ENCODE measurements at places on chromosomes 11 and 22. TPM values are rescaled to one million over a fixed set of nuclear protein-coding genes. Genes with fewer than 3 reads are reported as not detected.

- no peak for DNase-seq
These were observed 19.9 kb upstream of the MUC5B start for GRCh38 chr11:1202776-1203504.

The KCNJ5 gene
- polyA plus RNA-seq: not detected

DNA sequence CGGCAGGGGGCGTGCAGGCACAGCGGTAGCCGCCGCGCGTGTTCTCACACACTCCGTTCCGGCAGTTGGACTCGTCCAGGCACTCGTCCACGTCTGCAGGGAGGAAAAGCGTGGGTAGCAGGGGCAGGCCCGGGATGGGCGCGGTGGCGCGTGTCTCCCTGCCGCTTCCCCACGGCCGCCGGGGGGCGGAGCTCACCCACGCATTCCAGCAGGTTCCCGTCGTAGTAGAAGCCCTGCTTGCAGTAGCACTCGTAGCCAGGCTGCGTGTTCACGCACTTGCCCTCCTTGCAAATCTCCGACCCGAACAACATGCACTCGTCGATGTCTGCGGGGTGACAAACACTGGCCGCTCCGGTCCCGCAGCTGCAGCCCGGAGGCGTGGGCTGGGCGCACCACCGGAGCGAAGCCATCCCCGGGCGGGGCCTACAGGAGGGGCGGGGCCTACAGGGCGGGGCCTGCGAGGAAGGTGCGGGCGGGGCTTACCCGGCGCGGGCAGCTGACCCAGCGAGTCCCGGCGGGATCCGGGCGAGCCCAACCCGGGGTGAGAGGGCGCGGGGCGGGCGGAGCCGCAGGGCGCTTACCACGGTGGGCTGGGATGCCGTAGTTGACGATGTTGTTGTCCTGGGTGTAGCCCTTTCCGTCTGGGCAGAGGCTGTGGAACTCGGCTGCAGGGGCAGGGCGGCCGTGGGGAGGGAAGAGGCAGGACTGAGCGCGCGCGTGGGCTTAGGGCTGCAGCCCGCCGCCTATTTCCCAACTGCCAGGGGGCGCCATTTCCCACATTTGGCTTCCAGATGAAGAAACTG lies 15.6 kb downstream of the SCYL1 start:
- peak; percentile 37 for DNase-seq

DNA sequence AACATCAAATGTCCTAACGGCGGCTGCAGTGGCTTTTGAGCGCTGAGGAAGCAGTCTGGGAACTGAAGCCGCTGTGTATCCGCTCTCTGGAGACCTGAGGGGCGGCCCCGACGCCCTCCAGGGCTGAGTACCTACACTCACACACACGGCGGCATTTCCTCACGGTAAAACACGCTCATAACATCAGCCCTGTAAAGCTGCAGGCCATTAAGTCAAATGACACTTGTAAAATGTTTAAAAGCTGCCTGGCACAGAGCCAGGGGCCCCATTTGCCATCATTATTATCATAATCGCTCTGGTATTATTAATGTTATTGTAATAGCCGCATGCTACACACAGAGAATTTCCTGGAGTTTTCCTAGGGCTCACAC lies 5.1 kb downstream of the CARS1 start:
- DNase-seq: no peak

DNA sequence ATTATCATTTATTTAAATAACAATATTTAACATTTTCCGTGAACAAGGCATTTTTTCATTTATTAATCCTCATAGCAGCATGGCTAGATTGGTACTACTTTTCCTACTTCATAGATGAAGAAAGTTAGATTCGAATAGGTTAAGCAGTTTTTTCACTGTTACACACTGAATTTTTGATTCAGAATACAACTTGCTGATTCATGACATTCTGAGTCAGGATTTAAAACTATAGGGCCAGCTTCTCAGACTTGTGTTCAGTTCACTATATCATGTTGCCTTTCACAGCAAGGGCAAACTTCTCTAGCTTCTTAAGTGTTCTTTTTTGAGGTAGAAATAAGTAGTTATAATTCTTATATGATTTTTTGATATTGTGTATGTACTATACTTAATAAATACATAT lies 31.5 kb downstream of the CYP2R1 start:
- no peak for DNase-seq

GRCh38 chr11:118752654-118753053 lies 38.3 kb downstream of the DDX6 start:
- DNase-seq: no peak

GRCh38 chr11:1226986-1227550 lies 4.2 kb downstream of the MUC5B start:
- no peak for DNase-seq

- no peak for DNase-seq
These were observed 202.9 kb downstream of the GRIK4 start for GRCh38 chr11:120714438-120714837.

The OR52E4 gene
- polyA plus RNA-seq: not detected

- DNase-seq: no peak
These were observed 298.3 kb downstream of the NTM start for GRCh38 chr11:131668500-131669400.

The MS4A1 gene
- polyA plus RNA-seq: not detected

The SGSM1 gene
- polyA plus RNA-seq: not detected

DNA sequence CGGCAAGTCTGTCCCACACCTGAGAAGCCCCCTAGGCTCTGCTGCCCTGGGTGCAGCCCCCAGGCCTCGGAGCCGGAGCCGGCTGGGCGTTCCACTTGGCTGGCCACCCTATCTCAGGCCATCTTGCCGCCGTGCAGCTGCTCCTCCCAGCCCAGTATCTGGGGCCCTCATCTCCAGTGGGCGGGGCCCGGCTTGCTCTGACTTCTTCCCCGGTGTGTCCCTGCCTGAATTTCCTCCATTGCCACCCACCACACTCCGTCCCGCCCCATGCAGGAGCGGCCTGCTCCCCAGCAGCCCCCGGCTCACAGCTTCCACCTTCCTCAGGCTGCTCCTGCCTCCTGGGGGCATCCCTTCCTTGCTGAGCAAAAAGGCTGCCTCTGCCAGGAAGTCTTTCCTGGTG lies 46.6 kb downstream of the WNT7B start:
- DNase-seq: no peak

The COPB1 gene
- 120 TPM for polyA plus RNA-seq

GRCh38 chr11:100383357-100383865 lies 303.7 kb upstream of the ARHGAP42 start:
- DNase-seq: no peak

DNA sequence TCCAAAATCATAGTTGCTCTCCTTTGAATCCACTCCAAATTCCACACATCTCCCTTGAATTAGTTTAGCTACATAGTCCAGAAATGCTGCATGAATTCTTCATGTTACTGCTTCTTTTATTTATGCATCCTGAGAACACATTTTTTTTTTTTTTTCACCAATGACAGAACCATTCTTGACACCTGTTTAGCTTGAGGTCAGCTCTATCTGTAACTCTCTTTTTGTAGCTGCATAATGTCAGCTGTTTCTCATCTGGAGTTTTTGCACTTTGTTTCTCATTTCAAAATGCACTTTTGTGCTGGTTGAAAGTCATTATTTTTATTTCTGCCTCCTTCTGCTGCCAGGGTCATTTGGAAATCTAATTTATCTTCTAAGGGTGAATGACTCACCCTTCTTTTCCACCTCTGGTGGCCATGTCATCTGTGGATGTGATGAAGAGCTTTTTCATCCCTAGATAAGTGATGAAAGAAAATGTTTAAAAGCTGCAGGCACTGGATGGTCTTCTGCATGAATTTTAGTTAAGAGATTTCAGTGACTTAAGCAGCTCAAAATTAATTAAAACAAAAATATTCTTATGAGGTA lies 93.7 kb downstream of the JRKL start:
- DNase-seq: no peak

DNA sequence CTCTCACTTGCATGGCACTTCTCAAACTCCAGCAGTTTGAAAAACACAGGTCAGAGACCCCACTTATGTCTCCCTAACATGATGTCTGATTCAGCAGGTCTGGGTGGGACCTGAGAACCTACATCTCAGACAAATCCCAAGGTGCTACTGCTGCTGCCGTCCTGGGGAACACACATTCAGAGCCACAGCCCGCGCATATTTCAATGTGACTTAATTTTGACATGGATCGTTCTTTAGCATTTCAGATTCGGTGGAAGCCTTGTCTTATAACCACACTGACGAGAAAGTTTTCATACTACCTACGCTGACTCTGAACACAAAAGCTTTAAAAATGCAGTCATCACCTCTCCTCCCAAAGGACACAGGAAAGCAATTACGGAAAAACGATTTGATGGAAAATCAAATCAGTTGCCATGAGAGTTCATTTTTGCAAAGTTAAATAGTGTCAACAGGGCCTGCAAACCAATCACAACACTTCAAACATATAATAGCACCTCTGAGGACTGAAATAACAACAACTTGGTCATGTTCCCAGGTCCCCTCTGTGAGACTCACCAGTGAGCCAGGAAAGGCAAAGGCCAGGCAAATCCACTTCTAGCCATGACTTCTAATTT lies 132.6 kb downstream of the SHANK2 start:
- no peak for DNase-seq

- DNase-seq: no peak
These were observed 86.5 kb downstream of the MICAL2 start for GRCh38 chr11:12196872-12197271.

The POU2AF2 gene
- not detected for polyA plus RNA-seq

DNA sequence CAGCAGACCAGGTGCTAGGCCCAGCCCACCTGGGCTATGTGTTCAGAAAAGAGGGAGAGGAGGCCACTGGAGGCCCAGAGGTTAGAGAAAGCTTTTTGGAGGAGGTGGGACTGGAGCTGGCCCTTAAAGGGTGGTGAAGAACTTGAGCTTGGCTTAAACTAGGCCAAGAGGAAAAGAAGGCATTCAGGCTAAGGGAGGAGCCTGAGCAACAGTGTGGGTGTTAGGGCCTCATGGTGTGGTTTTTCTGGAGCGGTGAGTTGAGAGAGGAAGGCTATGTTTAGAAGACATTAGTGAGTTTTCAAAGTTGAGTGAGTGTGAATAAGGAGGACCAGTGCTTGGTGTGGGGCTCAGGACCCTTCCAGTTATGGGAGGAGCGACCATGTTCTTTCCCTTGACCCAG lies 6.2 kb downstream of the TAF6L start:
- DNase-seq: no peak

DNA sequence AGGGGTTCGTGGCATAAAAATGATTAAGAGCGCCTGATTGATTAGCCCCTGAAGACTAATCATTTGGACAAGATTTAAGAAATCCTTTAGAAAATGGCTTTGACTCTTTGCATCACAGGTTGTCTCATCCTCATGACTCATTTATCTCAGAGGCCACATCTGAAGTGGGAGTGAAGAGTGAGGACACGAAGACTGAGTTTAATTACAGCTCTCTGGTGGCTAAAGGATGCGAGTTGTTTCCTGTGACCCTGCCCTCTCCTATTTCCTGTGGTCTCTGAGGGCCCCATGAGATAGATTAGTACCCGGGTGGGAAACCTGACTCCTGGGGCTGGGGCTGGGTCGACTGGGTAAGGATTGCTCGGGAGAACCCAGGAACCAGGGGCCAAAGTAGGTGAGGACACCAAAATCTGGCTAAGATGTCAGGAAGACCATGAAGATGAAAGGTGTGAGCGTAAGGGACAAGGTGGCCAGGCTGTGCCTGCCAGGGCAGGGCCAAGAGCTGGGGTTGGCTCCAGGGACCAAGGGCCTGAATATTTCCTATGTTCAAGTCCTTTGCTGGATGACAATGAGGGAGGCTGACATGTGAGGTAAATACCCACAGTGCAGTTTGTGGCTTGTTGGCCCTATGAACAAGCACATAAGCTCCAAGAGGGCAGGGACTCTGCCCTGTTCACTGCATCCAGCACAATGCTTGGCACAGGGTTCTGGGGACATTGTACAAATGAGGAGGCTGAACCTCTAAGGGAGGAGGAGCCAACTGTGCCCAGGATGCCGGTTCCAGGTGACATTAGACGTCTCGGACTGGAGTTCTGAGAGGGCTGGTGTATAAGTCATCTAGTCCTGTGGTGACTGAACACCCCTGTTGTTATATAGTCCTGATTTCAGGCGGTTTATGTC lies 3.6 kb downstream of the OTOG start:
- no peak for DNase-seq

DNA sequence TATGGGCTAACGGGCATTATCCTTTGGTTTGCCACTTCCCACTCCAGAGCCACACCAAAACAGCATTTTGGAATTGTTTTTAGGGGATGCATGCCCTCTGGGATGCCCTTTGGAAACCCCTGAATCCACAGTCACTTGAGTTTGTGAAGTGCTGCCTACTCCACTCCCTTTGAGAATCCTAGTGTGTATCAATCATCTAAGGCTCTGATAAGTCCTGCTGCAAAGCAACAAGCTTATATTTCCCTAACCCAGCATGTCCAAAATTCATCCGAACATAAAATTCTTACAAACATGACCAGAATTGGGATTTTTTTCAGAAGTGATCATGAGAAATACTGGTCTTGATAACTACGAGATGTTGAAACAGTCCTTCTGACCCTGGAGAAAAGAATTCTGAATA lies 387.9 kb downstream of the MN1 start:
- DNase-seq: no peak

GRCh38 chr11:89119426-89119825 lies 53.6 kb upstream of the GRM5 start:
- no peak for DNase-seq

DNA sequence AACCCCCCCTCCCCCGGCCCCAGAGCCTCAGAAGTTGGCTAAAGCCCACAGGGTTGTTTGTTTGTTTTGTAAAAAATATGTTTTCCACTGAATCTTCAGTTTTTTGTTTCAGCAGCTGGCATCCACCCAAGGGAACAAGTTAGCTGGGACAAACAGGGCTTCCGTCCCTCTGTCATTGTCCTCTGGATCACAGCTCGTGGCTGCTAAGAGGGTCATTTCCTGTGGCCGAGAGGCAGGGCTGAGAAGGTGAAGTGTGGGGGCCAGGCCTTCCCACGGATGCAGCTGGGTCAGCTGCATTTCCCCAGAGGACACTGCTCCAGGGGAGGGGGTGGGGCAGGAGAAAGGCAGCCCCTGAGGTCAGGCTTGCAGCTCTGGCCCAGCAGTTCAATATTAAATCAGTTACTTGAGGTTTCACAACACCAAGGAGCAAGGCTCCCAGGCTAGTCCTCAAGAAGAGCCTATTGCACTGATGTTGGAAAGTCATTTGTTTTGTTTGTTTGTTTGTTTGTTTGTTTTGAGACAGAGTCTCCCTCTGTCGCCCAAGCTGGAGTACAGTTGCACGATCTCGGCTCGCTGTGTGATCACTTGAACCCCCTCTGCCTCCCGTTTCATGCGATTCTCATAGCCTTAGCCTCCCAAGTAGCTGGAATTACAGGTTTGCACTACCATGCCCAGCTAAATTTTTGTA lies 34.4 kb upstream of the SMTN start:
- DNase-seq: no peak

The TRIM22 gene
- 58.2 TPM for polyA plus RNA-seq

The LRRC51 gene
- polyA plus RNA-seq: 9.8 TPM

DNA sequence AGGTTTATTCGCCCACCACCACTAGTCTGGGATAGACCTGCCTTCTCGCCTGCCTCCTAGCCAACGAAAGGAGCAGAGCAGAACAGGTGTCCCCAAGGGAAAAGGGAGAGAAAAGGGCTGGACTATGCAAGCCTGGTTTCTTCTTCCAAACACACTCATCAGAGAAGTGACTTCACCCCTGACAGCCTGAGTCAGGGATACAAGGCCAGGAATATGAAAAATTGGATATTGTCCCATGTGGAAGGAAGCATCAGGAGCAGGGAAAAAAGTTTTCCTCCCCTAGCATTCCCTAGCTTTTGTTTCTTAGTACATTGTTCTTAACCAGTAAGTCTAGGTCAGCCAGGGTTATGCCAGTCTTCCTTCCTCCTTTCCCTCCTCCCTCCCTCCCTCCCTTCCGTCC lies 56.9 kb upstream of the TNRC6B start:
- DNase-seq: no peak

- DNase-seq: no peak
These were observed 1.7 kb upstream of the UCP3 start for GRCh38 chr11:74010306-74011300.

- DNase-seq: no peak
These were observed 19.7 kb upstream of the APOL3 start for GRCh38 chr22:36180038-36180880.
